Stimulated activated CD4-positive, alpha-beta T cell treated with anti-CD3 and anti-CD28 coated beads, Interleukin-15, amount 100 ng/mL, for 24 hours (primary cell): ENCODE measurements at places on chromosomes 7 and 10.

DNA sequence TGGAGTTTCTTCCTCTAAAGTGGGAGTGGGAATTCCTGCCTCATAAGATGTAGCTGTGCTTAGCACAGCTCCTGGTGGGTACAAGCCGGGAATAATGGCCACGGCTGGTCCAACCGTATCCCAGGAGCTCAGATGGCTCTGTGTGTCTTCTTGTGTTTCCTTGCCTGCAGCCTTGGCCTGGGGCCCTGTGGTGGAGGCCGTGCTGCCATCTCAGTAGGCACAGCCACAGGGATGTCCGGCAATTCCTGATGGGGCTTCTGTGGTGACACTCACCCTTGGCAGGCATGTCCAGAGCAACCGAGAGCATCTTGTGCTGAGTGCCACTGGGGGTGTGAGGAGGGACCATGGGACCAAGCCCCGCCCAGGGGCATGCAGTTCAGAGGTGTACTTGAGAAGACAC lies 50.0 kb upstream of the AQP1 start:
- no peak for DNase-seq

DNA sequence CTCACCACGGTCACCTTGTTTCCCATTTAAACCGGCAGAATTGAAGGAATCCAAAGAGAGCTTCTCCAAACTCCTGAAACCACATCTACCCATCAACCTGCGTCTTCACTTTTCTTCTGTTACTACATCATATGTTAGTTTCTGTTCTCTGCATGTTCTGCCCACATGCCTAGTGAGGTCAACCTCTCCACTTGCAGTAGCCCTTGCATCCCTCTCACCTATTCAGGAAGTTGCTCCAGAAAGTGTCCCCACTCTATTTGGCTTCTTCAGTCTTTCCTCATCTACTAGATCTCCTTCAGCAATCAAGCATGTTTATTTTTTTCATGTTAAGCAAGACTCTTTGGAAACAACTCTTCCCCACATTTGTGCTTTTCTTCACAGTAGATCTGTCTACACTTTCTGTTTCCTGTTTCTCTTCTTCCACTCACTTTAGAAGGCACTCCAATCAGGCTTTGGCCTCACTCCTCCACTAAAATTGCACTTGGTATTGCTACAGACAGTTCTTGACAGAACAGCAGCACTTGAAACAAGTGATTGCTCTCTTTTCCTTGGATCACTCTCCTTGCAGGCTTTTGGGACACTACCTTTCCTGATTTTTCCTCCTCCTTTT lies 7.5 kb downstream of the SAMD9L start:
- no peak for DNase-seq

DNA sequence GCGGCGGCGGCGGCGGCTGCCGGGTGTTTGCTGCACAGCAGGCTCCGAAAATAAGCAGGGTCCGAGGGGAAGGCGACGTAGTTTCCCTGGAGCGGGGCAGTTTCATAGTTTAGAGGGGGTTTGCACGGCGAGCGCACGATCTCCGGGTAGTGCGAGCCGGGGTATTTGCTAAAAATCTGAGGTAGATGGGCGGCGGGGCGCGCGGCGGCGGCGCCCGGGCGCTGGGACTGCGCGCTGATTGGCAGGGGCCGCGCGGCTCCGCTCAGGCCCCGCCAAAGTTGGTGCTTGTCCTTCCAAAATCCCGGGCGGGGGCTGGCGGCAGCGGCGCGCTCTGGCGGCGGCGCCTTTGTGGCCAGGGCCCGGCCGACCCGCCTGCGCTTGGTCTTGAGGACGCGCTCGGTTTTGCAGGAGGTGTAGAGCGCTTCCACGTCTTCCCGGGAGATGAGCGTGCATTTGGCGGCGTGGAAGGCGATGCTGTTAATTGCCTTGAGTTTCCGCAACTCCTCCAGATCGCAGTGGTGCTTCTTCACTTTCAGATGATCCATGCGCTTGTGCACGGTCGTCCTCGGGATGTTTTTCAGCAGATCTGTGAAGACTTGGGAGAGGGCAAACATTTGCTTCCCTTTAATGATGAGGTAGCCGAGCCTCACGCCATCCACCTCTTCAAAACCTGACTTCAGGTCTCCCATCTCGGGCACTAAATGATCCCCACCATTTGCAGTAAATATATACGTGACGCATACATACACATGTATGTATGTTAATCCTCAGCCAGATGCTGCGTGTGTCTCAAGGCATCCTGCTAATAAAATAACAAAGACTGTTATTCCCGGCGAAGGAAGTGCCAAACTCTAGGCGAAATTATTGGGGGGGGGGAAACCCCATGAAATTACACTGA lies 8.1 kb downstream of the SKIDA1 start:
- DNase-seq = peak; percentile 52

- DNase-seq = no peak
Observed at GRCh38 chr10:37403776-37404175, 278.4 kb downstream of the ANKRD30A start.

GRCh38 chr7:101218236-101219125 lies 516 bp downstream of the ZNHIT1 start:
- DNase-seq = no peak

- DNase-seq = no peak
Observed at GRCh38 chr7:132899833-132900232, 182.1 kb downstream of the CHCHD3 start.

- DNase-seq = no peak
Observed at GRCh38 chr10:72719941-72720592, 28.1 kb downstream of the MCU start.

DNA sequence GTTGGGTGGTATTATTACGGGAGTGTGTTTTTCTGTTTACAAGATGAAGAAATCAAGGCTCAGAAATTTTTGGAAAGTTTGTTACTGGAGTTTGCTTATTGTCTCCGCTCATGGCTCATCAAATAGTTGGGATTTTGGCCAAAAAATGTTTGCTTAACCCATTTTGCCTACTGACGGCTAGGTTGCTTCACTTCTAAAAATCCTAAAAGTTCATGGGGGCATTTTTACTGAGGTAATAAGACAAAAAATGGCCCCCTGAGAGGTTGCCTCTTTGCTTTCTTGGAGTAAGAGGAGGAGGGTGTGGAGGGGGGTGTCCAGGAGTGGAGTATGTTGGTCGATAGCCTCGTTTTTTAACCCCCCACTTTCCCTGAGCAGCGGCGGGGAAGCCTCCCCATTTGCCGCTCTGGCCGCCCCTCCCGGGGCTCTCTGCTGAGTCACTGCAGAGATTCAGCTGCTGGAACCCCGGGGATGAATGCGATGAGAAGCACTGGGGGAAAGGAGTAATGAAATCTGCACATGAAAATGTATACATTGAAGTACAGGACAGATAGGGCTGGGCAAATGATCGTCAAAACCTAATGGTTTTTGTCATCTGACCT lies 1.5 kb downstream of the MEST start:
- no peak for DNase-seq

- DNase-seq = no peak
Observed at GRCh38 chr7:117021986-117022385, 68.7 kb downstream of the ST7 start.

- DNase-seq = no peak
Observed at GRCh38 chr7:123846217-123846891, 1.4 kb downstream of the HYAL4 start.

GRCh38 chr10:43038783-43039623 lies 37.9 kb upstream of the RET start:
- DNase-seq = no peak

- DNase-seq = no peak
Observed at GRCh38 chr10:47443145-47443544, 40.8 kb downstream of the ANXA8 start.

- DNase-seq = no peak
Observed at GRCh38 chr7:87507446-87507845, 32.0 kb upstream of the ABCB4 start.

- no peak for DNase-seq
Observed at GRCh38 chr10:73781548-73781878, 335 bp upstream of the CHCHD1 start.

DNA sequence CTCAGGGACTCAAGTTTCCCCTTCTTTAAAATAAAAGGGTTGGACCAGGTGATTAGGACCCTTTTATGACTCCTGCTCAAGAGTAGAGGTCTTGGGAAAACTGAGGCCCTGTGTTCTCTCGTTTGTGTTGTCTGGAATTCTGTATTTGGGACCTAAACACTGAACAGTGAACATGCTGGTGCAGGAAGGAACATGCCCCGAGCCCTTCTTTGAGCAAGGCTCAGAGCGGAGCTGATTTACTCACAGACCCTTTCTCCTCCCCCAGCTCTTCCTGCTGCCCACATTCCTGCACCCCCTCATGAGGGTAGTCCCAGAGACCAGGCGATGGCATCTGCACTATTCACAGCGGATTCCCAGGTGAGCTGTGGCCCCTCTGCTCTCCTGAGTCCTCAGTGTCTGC lies 14.2 kb downstream of the ZKSCAN1 start:
- no peak for DNase-seq

GRCh38 chr10:44978570-44979280 lies at the start of gene DEPP1:
DEPP1 (minus strand) TSS chr10:44978809; CDS start chr10:44978030, 779 bp downstream.
- DNase-seq = peak; percentile 36
